Tracheal epithelial cell (primary cell): ENCODE measurements at places on chromosomes 1 and 21. TPM values are rescaled to one million over a fixed set of nuclear protein-coding genes. Genes with fewer than 3 reads are reported as not detected.

PGLYRP3 gene
- total RNA-seq, result 1.7 TPM in 1 of 2 replicates, not detected in the other

SLC44A3 gene
- 7.0 and 9.2 TPM in 2 replicates for total RNA-seq

CIART gene
- 5.1 and 6.3 TPM in 2 replicates for total RNA-seq

CRP gene
- total RNA-seq, result not detected in 2 replicates

PDPN gene
- total RNA-seq, result 3.8 and 11.1 TPM in 2 replicates

NMNAT2 gene
- under 0.01 and 0.21 TPM in 2 replicates for total RNA-seq

TSPEAR gene
- not detected in 2 replicates for total RNA-seq

CFAP141 gene
- not detected in 2 replicates for total RNA-seq

EXTL2 gene
- total RNA-seq, result 4.3 and 5.1 TPM in 2 replicates

WNT3A gene
- under 0.01 TPM in 1 of 2 replicates, not detected in the other for total RNA-seq

OR10Z1 gene
- not detected in 2 replicates for total RNA-seq

RBP7 gene
- 0.96 and 1.7 TPM in 2 replicates for total RNA-seq

KRTAP12-4 gene
- total RNA-seq, result not detected in 2 replicates

S100A16 gene
- total RNA-seq, result 969 and 1,207 TPM in 2 replicates

TEDDM1 gene
- not detected in 2 replicates for total RNA-seq

LAMTOR5 gene
- total RNA-seq, result 23.2 and 29.9 TPM in 2 replicates

CD53 gene
- not detected in 2 replicates for total RNA-seq

LHX4 gene
- total RNA-seq, result under 0.01 TPM in 1 of 2 replicates, not detected in the other
